ENCODE measurements at places on chromosomes 6 and 20.

GRCh38 chr20:40646361-40646760 is 42.7 kb downstream of the MAFB start:
- DNase-seq: no peak

- no peak for DNase-seq
These were observed 182.9 kb downstream of the ANKRD60 start for GRCh38 chr20:58045579-58045978.

- no peak for DNase-seq
These were observed 10.2 kb upstream of the KIF16B start for GRCh38 chr20:16583474-16583873.

DNA sequence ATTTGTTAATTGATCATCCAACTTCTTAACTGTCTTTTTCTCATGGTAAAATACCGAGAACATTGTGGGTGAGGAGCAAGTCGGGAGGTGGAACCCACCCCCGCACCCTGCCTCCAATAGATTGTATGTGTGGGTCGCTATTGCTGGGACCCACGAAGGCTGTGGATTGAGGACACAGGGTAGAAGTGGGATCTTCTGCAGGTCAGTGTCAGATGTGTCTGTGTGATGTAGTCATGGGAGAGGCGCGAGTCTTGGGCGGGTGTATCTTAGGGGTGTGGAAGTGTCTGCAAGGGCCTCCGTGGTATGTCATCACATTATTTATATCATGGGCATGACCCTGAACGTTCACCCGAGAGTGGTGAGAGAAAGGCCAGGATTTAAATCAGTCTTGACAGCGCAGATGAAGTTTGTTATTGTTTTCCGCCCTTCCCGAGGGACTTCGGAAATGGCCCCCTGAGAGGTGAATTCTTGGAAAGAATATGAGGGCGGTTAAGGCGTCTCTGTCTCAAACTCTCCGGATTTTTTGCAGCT is 472 bp upstream of the PAQR8 start:
- no peak for DNase-seq

DNA sequence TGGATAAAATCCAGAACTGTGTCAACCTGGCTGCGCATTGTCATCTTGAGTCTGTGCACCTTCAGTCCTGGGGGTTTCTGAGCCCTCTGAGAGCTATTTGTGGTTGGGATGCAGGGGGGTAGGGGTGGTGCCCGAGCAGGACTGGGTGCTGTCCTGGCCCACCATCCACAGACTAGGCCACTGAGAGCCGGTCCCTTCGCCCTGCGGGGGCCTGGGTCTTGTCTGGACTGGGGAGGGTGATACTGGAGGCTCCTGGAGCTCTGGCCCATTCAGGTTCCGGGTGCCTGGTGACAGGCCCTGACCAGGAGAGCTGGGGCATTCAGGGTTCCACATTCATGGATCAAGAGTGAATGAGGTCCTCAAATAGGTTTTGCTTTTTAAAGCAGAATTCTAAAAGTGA is 20.9 kb downstream of the SPDEF start:
- no peak for DNase-seq

- no peak for DNase-seq
These were observed 63.0 kb upstream of the NCOA3 start for GRCh38 chr20:47438464-47439381.

- DNase-seq: no peak
These were observed 28.5 kb upstream of the MRPS18A start for GRCh38 chr6:43716099-43716498.

- DNase-seq: no peak
These were observed 82.3 kb downstream of the EPHA7 start for GRCh38 chr6:93337014-93337413.

DNA sequence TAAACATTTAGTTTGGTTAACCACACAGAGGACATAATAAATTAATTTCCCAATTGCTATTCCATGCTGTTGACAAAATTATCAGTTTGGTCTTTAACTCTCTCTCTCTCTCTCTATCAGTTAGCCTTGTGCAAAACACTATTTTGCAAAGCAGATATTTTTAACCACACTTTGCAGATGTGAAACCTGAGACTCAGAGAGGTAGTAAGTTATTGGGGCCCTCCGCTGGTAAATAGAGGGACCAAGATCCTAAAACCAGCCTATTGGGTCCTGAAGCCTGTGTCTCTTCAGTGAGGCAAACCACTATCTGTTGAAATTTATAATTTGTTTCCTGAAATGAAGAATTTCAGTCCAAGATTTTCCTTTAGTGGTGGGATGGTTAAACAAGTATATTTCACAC is 231.0 kb downstream of the SOD2 start:
- DNase-seq: no peak

Data from glutamatergic neuron (in vitro differentiated cells).